Colonic mucosa (tissue), 4 donors: ENCODE measurements at places on chromosomes 1 and 21.

GRCh38 chr1:9126511-9126910, 2.4 kb downstream of the GPR157 start:
- DNase-seq, result no peak

- DNase-seq, result no peak
Measured at GRCh38 chr1:21449906-21450305, 10.0 kb downstream of the NBPF3 start.

DNA sequence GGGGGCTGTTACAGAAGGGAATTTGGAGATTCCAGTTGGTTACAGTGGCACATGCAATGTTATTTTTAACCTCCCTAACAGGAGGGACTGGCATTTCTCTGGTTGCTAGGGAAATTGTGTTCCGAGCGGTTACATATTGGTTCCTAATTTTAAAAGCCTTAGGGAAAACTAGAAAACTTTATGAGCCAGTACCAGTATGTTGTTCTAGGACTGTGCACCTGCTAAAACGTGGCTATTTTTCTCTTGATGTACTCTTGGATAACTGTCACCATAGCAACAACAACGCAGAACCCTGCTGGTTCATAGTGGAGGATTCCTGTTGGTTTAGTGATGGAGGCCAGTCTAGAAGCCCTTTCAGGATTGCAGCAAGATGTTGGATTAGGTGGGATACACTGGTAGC, 68.9 kb upstream of the PGBD5 start:
- DNase-seq, result no peak

- no peak for DNase-seq
Measured at GRCh38 chr1:159755451-159756007, 25.2 kb upstream of the DUSP23 start.

DNA sequence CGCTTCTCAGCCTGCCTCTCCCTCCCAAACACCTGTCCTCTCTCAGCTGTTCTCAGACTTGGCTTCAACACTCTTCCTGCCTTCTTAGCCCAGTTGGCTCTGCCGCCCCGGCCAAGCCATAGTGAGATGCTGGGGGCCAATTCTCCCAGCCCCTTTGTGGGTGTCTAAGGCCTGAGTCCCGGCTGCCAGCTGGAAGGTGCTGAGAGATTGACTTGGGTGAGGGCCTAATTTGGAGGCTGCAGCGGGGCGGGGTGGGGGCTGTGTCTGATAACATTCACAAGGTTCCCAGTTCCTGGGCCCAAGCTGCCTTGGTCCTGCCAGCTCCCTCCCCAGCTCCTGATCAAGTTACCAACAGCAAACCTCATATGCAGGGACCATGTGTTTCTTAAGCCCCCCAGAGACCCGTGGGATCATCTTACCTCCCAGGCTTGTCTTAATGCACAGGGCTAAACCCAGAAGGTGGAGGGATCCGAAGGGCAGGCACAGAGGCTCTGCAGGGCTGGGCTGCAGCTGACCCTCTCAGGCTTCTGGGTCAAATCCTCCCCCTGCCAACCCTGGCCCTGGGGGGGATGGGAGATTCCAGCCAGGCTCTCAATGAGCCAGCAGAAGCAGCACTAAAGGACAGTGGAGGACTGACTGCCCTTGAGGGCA, 9.8 kb downstream of the INKA2 start:
- DNase-seq, result peak; percentile 12

DNA sequence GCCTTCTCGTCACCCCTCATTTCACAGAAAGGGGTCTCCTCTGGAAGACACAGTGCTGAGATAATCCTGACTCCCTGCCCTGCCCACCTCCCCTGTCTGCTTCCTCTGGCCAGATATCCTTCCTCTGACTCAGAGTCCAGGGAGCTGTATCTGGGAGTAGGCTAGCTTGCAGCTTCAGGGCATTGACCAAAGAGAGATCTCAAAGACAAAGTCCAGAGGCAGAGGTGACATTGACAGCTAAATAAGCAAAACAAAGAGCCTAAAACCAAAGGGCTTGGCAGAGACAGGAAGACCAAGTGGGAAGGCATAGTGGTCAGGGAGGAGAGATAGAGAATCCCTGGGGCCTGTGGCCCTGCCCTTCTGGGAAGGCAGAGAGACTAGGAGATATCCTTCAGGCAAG, 64.9 kb downstream of the TNR start:
- DNase-seq, result no peak

DNA sequence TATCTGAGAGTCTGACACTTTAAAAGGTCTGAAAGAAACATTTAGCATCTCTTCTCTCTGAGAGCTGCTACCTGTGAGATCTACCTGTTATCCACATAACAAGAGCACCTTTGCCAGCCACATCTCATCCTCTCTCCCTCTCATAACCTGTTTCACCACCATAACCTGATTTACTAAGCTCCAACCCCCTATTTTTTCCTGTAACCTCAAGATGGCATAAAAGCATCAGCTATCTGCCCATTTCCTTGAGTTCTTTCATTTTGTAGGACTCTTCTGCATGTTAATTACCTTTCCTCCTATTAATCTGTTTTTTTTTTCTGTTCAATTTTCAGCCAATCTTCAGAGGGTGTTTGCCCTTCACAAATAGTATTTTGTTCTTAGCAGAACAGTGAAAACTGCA, 136.5 kb upstream of the KCNK1 start:
- no peak for DNase-seq

- DNase-seq, result no peak
Measured at GRCh38 chr1:231683439-231684165, 57.0 kb downstream of the DISC1 start.

DNA sequence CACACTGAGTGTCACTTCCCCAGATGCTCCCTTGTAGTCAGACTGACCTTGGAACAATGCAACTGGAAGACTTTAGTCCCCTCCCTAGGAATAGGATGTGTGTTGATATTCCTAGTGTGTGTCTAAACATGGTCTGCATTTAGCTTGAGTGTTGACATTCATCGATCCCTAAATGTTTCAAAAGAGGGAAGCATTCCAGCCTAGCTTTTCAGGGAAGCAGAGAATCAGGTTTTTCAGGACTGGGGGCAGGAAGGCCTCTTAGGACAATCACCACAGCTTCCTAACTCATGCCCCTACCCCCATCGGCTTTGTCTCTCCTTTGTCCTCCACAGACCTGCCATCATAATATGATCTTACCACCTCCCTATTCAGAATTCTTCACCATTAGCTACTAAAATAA, 43.4 kb downstream of the NMNAT2 start:
- no peak for DNase-seq

DNA sequence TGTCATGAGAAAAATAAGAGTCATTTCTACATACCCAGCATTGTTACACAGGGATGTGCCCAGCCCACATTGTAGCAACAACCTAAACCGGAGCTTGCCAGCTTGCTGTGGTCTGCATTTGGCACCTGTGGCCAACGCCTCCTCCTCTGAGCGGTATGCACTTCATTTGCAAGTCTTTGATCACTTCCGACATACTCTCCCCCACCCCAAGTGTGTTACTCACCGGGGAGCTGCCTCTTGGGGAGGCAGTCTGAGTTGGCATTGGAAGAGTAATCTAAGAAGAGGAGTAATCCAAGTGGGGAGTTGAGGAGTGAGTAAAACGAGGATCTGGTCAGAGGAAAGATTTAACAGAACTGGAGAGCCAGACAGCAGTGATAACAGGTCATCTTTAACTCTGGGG, 3.8 kb downstream of the BCL9 start:
- DNase-seq, result peak; percentile 59

- DNase-seq, result no peak
Measured at GRCh38 chr1:69485616-69486015, 82.1 kb upstream of the LRRC7 start.
